Stimulated activated CD4-positive, alpha-beta T cell treated with anti-CD3 and anti-CD28 coated beads, Interleukin-12 subunit alpha, Interleukin-12 subunit beta, amount 100 ng/mL, for 24 hours (primary cell): ENCODE measurements at places on chromosomes 11 and 22.
A peak's percentile ranks its signal among the peaks of the same experiment; 100 is the strongest.

DNA sequence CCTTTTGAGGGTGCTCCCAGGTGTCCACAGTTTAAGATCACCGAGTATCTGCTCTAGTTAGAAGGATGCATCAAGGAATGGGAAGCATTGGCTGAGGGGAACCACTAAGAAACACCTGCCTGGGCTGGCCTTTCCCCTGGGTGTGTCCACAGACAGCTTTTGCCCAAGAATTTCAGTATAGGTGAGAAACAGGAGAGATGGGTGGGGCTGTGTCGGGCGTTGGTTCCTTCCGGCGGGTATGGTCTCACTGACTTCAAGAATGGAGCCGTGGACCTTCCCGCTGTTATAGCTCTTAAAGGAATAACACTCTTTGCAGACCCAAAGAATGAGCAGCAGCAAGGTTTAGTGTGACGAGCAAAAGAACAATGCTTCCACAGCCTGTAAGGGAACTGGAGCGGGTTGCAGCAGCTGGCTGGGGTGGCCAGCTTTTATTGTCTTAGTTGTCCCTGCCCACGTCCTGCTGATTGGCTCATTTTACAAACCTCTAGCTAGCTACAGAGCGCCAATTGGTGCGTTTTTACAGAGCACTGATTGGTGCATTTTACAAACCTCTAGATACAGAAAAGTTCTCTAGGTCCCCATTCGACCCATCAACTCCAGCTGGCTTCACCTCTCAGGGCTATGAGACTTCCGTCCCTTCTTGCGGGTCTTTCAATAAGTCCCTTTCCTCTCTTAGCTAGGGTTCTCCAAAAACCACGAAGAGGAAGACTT is 2.4 kb downstream of the FADS1 start:
- DNase-seq: no peak

DNA sequence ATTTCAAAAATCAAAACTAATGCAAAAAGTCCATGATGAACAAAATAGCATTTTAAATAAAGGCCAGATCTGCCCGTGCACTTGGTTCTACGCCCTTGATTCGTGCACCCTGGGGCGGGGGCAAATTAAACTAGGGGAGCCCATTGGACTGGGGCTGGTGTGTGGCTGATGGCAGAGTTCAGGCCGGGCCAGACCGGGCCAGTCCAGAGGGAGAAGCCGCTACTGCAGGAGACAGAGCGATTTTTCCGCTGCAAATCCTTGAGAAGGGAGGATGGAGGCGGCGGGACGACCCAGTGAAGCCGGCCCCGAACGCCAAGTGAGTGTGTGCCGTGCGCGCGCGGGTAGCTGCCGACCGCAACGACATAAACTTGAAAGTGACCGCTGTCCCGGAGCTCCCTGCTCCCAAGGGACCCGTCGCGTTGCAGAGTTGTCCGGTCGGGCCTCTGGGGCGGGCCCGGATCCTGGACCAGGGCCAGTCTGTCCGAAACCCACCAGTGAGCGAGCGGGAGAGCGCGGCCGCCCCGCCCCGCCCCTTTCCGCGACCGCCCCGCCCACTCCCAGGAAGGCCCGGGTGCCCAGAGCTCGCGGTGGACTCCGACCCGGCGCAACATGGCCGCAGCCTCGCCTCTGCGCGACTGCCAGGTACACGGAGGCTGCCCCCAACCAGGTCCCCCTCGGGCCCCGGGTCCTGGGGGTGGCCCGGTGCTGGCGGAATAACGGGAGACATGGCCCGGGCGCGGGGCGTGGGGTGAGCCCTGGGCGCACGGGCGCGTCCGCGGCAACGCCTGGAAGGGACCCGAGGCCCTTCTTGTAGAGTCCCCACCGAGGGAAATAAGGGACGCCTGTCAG is at the start of gene TTC38:
TTC38 (plus strand) TSS at position 578 of the 849 bp plus-strand sequence; CDS start at position 610, 32 bp downstream.
- peak; percentile 41 for DNase-seq

DNA sequence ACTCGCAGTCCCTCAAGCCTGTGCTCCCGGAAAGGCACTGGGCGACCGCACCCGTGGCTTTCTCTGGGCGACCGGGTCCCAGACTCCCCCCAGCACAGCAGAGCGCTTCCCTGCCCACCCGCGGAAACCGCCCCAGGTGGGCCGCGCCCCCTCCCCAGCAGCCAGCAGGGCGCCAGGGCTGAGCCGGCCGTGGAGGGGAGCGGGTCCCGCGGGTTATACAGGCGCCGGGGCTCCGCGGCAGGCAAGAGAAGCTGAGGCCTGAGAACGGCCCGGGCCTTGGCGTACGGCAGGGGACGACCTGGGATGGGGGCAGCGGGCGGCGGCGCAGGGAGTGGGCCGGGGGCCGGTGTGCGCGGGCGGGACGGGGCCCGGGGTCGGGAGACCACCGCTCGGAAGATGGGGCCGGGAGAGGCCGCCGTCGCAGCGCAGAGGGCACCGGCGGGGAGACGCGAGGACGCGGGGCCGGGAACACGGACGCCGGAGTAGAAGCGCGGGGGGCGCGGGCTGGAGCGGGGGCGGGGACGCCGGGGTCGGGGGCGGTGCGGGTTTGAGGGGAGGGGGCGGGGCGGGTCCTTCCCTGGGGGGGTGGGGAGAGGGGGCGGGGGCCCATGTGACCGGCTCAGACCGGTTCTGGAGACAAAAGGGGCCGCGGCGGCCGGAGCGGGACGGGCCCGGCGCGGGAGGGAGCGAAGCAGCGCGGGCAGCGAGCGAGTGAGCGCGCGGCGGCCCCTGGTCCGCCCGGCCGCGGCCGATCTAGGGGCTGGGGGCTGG is at the start of gene MDK:
MDK (plus strand) TSS at position 622 of the 771 bp plus-strand sequence. CDS start 389 bp downstream, outside the sequence.
- DNase-seq: no peak

DNA sequence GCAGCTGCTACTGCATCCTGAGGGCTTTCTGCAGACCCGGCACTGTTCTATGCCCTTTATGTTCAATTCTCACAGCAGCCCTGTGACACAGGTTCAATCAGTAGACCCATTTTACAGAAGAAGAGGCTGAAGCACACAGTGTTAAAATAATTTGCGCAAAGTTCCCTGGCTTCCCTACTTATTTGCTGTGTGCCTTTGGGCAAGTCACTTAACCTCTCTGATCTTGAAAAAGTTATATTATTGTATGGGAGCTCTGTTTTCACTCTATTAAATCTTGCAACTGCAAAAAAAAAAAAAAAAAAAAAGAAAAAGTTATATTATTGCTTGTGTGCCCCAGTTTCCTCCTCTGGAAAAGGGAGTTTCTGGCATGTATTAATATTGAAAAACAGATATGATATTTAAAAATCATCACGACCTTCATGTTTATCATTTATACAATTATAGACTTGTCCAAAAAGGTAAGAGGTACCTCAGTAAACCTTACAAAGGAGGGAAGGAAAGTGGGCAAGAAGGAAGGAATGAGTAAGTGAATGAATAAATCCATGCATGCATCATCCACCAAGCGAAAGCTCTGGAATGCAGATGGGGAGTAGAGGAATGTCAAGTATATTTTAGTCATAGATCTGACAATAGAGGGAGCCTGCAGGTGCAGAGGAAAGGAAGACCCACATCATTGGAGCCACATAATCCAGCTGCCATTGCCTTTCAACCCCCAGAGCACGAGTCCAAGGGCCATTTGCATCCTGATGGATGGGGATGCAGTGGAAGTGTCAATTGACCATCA is 21.2 kb upstream of the ISX start:
- DNase-seq: no peak

DNA sequence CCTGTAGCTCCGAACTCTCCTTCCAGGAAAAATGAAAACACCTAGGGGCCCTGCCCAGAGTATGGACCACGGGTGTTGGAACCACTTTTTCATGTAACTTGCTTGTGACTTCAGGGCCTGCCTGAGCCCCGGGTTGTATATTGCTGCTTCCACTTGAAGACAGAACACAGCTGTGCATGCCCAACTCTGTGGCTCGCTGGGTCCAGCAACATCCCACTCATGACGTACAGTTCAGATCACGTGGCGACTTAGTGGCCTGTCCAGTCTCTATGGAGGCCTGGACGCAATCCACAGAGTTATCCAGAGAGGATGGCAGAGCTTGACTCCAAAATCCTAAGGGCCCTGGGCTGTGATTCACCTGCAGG is 6.8 kb downstream of the C11orf21 start:
- DNase-seq: no peak

DNA sequence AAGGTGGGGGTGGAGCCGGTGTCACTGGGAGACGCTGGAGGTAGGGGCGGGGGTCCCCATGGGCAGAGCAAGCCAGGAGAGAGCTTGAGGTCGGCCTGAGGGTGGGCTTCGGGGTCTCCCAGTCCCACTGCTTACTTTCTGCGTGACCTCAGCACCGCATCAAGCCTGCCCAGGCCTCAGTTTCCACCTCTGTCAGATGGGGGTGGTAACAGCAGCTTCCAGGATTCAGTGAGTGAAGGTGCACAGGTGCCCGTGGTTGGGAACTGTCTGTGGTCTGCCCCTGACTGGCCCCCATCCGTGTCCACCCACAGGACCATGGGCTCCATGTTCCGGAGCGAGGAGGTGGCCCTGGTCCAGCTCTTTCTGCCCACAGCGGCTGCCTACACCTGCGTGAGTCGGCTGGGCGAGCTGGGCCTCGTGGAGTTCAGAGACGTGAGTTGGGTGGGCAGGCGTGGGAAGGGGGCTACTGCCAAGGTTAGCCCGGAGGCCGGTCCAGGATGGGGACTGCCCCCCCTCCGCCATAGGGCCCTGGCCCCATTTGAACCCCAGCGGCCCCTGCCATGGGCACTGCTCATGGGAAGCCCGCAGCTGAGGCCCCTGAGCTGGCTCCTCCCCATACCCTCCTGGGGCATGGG is 2.2 kb downstream of the TCIRG1 start:
- no peak for DNase-seq

DNA sequence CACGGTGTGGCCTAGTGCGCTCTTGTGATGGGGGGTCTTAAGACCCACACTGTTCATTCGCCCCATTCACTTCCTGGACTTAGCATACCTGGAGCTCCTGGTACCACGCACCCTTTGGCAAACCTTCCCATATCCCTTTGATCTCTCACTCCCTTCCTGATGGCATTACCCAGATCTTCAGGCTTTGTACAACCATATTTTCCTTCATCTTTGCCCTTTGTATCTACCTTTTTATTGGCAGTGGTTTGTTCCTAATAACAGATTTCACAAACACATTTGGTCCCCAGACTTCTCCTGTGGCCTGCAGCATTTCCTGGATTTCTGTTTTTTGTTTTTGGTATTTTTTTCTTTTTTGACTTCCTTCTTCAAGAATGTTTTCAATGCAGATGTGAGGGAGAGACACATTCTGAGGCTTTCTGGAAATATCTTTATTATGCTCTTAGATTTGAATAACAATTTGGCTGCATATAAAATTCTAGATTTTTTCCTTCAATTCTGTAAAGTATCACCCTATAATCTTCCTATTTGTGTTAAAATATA is 16.1 kb upstream of the IFITM3 start:
- DNase-seq: no peak
